ENCODE measurements at places on chromosomes 2 and 18.
A peak's percentile ranks its signal among the peaks of the same experiment; 100 is the strongest.

DNA sequence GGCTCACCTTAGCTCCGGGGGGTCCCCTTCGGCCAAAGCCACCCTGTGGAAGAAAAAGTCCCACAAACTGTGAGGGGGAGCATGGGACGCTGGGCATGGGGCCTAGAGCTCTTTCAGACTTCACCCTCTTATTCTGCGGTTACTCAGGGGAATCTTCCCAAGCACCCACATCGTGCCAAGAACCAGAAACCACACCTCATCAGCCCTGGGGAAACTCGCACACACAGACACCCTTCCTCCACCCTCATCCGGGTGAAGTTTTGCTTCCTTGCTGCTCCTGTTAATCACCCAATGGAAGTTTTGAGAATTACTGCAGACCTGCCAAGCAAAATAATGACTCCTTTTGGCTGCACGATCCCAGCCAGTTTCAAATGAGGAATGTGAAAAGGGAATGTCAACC is 59.1 kb downstream of the COL6A3 start:
- DNase-seq = no peak

- DNase-seq = no peak
These were observed 23.6 kb upstream of the NEB start for GRCh38 chr2:151757861-151758260.

DNA sequence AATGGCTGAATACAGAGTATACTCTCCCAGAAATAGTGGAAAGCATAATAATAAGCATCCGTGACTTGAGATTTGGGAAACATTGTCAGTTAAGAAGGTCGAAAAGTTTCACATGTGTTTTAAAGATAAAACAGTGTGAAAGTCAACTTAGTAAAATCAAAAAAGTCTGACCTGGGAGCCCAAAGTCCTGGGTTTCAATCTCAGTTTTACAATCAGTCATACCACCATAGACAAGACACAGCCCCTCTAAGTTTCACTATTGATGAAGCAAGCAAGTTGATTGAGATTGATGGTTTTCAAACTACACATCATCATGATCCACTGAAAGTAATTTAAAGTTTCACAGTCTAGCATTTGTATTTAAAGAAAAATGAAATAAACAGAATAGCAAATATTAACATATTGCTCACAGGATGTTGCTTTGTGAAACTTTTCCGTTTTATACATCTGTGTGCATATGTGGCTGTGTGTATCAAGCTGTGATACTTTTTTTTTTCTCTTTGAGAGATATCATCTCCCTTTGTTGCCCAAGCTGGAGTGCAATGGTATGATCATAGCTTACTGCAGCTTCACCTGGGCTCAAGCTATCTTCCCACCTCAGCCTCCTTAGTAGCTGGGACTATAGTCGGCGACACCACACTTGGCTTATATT is 71.1 kb downstream of the PIK3C3 start:
- DNase-seq = no peak

- no peak for DNase-seq
These were observed 259.8 kb upstream of the CXCR4 start for GRCh38 chr2:136377423-136378382.

GRCh38 chr2:168961450-168962229 is 60.5 kb downstream of the G6PC2 start:
- DNase-seq = peak; percentile 46

GRCh38 chr2:128389388-128390086 is 70.9 kb upstream of the HS6ST1 start:
- no peak for DNase-seq

DNA sequence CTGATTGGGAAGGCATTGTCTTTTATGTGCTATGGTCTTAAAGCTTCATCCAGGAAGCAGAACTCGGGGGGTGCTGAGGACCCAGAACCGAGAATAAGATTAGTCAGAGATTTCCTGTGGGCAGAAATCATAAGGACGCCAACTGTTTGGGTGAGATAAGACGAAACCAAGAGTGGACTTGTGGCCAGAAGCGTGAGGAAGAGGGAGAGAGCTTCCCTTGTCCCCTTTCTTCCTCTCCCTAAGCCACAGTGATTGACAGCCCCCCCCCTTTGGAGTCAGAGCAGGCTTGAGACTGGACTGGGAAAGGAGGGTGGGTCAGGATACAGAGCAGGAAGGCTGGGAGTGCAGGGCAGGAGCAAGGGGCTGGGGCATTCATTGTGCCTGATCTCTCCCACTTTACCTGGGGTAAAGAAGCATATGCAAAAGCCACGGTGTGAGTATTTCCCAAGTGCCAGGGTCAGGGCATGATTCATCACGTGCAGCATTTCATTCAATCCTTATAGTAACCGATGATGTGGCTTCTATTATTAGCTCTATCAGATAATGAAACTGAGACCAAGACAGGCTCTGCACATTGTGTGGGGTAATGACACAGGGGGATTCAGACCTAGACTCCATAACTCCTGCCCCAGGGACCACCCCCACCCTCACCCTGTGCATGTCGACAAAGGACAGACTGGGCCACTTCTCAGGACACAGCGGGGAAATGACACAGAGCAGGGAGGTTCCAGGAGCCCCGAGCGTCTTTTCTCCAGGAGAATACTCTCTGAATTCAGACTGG is 3.0 kb upstream of the IL1RN start:
- DNase-seq = peak; percentile 58

DNA sequence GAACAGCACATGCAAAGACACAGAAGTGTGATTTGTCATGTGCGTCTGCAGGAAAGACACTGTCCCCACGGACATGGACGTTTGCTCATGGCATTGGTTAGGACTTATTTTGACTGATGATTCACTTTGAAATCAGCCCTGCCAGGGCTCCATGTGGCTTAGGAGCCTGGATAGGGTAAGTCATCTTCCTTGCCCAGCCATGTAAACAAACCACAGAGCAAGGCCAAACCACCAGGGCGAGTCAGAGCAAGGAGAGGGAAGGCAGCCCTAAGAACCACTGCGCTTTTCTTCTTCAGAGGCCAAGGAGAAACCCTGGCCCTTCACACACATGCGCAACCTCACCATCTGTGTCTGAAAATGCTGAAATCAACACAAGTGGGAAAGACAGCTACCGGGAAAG is 88.8 kb downstream of the GFPT1 start:
- peak; percentile 42 for DNase-seq
